ENCODE measurements at places on chromosomes 6 and 20.

DNA sequence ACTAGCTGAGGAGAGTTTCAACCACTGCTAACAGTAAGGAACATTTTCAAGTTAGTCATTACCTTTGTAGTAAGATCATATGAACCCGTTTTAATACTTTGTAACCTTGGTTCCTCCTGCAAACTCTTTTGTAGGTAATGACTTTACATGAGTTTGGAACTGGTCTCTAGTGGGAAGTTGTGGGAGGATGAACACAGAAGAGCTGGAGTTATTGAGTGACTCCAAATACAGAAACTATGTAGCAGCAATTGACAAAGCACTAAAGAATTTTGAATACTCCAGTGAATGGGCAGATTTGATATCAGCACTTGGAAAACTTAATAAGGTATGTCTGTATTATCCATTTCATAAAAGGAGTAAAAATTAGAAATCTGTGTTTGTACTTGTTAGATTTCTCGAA, 29.3 kb downstream of the DOP1A start:
- no peak for DNase-seq

DNA sequence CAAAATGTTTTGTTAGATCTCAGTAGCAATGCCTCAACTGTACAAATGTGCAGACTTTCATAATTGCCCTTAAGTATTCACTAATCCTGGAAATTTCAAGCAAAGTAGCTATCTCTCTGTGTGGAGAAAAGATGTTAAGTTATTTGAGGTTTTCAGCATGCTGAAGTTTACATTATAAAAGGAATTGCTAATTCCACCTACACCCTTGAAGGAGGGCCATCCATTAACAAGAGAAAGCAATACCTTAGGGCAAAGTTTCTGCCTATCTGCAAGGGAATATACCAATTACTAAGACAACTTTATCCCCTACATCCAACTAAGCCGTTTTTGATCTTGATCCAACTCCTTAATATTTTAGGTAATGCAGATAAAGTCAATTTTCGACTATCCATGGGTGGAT, 380.7 kb upstream of the BTBD3 start:
- no peak for DNase-seq

- no peak for DNase-seq
Measured at GRCh38 chr6:147831356-147831755, 322.9 kb downstream of the SAMD5 start.

GRCh38 chr6:131660195-131660594, 23.1 kb downstream of the ENPP3 start:
- DNase-seq: no peak

- DNase-seq: peak; percentile 40
Measured at GRCh38 chr6:30615958-30616810, 859 bp downstream of the PPP1R10 start.

DNA sequence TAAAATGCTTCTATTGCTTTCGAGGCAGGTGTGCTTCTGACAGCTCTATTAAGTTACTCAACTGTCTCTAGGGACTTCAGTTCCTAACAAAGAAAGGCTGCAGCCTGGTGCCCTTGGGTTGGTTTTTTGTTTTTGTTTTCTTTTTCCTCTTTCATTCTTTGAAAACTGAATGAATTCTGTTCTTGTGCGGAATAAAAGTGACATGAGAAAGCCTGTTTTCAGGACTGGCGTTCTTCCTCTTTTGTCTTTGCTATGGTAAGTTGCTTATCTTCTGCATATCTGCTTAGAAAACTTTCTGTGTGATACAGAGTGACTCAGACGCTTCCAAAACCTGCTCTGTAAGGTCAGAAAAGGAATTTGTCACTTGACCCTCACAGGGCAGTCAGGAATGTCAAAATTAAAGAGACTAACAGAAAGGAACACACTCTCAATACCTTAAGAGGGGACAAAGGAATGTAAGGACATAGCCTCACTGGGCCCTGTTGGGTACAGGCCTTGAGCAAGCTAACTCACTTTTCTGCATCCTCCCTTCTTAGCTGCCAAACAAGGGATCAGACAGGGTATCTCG, 56.2 kb upstream of the NHSL1 start:
- no peak for DNase-seq

- DNase-seq: no peak
Measured at GRCh38 chr6:39530201-39530759, 194.9 kb downstream of the KIF6 start.

Data from activated CD4-positive, alpha-beta T cell treated with anti-CD3 and anti-CD28 coated beads, Interleukin-2, Interleukin-4, amounts not matched to agents 100 ng/mL and 50 ng/mL, durations not matched to agents 16 hours and 8 hours (primary cell).